ENCODE measurements at places on chromosomes 5 and 9.
A peak's percentile ranks its signal among the peaks of the same experiment; 100 is the strongest.

DNA sequence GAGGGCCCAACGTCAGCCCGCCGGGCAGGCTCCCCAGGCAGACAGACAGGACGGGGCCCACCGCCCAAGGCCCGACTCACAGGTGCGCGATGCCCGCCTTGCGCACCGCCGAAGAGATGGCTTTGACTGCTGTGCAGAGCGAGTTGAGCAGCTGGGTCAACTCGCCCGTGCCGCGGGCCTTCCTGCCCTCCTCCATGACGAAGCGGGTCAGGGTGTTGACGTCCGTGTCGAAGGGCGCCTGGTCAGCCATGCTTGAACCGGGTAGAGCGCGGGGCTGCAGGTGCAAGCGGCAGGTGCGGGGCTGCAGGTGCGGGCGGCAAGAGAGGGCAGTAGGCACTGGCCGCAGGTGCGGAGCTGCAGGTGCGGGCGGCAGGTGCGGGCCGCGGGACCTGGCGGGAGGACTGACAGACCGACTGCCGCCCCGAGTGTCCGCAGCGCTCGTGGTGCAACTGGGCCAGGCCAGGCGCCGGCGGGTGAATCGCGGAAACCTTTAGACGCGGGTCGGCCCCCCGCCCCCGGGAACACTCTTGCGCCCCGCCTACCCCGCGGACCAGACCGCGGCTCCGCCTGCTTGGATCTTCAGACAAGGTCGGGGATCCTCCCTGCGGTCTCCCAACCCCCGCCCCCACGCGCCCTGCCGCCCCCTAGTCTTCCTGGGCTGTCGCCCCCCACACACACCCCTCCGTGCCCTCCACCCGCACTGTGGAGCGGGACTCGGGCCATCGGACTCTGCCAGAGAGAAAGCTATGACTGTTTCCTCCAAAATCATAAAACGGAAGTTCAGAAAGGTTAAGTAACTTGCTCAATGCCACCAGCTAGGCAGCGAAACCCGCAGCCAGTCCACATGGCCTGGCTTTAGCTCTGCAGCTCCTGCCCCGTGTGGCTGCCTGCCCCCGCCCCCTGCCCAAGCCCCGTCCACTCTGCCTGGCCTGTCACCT, at the start of gene FBP1:
FBP1 (minus strand) TSS at position 458 of the 938 bp plus-strand sequence; CDS start at position 250, 208 bp downstream.
- DNase-seq = peak; percentile 54

DNA sequence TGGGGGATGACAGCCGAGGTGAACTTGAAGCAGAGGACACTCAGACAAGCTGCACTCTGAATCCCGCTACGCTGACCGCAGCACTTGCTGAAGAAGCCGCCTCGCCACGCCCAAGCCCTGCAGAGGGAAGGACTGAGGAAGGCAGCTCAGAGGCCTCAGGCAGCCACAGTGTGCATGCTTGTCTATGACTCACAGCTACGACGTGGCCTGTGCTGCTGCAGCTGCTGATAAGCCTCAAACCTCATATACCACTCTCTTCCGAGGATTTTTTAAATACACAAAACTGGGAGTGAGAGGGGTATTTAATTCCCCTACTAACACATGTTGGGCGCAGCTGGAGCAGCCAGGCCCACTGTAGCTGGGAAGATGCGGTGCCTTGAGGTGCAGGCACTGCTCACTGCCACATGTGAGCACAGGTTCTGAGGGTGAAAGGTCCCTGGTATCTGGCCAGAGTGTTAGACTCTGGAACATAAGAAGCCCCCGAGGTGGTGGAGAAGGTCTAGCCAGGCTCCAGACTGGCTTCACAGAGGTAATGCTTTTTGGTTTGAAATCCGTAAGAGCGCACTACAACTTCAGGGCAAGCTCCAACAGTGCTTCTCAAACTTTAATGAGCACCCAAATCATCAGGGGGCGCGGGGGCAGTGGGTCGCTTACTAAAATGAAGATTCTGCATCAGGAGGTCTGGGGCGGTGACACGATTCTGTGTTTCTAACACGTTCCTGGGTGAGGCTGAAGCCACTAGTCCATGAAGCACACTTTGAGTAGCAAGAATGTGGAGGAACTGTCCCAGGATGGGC, 196.8 kb downstream of the AUH start:
- DNase-seq = no peak

DNA sequence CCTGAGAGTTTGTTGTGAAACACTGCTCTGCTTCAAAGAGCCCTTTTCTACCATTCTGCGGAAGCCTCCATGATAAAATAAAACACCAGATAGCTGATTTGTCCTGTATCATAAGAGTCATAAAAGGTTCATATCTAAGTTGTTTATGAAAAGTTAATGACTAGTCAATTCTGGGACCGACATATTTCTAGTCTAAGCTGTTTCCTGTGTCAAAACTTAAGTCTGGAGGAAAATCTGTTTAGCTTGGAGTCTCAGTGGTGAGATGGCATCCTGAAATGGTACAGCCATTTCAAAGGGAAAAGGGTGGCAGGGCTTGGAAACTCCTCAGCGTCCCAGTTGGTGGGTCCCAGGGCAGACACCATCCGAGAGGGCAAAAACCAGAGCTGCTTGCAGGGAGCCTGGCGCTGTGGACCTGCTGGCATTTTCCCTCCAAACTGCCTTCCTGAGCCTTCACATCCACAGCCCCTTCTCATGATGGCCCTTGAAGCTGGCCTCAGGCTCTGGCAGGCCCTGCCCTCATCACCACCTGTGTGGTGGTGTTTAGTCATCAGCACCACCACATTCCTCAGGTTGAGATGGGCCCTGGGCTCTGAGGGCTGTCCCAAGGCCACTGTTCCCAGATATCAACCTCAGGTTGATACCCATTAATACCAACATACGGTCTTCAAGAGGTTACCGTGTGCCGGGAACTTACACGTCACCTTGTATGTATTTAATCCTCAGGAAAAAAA, 184.0 kb downstream of the HSPA4 start:
- DNase-seq = no peak

DNA sequence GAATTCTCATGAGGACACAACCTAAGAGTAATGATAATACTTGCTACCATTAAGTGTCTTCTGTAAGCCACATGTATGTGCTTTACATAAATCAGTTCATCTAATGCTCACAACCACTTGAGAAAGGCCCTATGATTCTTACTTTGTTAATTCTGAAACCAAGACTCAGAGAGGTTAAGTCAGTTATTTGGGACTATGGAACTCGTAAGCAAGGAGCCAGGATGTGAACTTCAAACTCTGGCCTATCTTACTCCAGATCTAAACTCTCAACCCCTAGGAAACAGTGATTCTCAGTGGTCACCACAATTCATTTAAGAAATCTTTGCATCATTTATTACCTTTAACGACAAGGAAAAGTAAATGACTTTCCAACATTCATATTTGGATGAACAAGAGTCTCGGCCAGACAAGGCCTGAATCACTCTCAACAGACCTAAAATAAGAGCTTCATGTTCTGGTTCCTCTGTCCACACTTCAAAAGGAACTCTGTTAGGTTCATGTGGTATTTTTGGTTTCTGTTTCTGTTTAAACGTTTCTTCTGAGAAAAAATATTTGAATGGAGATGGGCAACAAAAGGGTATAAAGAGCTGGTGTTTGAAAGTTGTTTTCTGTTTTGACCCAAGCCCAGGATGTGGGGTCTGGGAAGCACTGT, 104.8 kb downstream of the LPAR1 start:
- peak; percentile 18 for DNase-seq

DNA sequence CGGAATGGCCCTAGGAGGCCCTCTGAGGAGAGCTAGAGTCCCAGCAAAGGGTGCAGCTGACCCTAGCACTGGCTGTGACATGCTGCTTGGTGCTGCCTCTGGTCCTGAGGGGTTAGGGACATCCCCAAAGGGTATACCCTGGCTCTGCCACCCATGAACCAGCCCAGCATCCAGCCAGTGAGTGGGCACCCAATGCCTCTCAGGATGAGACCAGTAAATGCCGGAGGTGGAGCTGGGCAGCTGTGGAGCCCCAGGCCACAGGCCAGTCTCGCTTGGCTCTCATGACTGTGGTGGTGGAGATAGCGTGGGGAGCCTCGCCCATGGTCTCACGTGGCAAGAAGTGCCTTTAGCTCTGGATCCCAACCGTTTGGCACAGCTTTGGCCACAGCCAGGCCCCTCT, 3.7 kb upstream of the CEL start:
- DNase-seq = peak; percentile 17

DNA sequence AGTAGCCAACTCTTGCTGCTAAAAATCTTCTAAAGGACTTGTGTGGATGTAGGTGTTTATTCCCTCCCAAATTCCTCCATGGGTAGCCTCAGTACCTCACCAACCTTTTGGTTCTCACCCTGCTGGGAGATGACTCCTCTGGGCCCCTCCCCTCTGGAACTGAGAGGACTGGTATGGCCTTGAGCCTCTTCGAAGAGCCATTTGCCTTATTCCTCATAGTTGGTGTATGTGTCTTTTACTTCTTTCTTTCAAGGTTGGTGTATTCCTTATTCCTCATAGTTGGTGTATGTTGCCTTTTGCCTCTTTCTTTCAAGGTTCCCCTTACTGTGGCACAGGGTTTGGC, 48.3 kb downstream of the GNAQ start:
- DNase-seq = no peak

- DNase-seq = no peak
Observed at GRCh38 chr9:113524468-113524867, 60.9 kb downstream of the RGS3 start.

DNA sequence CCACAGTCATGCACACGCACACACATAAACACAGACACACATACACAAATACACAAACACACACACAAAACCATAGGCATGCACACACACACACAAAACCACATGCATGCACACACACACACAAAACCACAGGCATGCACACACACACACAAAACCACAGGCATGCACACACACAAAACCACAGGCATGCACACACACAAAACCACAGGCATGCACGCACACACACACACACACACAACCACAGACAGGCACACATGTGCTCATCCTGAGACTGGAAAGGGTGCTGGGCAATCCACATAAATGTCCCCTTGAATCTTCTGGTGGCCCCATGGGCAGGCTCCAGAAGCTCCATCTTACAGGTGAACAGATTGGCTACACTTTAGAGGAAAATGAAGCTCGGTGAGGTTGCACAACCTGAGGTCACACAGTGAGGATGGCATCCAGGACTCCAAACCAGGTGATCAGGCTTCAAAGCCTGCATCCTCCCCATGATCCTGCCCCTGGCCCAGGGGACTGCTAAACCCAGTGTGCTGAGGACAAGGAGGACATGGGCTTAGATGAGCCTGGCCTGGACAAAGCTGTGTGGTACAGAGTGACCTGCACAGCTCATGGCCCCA, 144.8 kb downstream of the GADD45G start:
- no peak for DNase-seq

DNA sequence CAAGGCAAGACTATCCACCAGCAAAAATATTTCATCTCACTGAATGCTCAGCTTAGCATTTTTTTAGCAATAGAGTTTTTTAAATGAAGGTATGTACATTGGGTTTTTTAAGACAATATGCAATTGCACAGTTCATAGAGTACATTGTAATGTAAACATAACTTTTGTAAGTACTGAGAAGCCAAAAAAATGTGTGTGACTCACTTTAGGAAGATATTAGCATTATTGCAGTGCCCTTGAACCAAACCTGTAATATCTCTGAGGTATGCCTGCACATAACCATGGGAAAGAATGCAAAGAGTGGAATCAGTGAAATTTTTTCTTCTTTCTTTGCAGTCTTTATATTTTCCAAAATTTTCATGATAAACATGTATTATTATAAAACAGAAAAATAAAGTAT, 1533.3 kb upstream of the WWC1 start:
- no peak for DNase-seq

GRCh38 chr9:14956208-14956607, 46.0 kb upstream of the FREM1 start:
- DNase-seq = no peak

DNA sequence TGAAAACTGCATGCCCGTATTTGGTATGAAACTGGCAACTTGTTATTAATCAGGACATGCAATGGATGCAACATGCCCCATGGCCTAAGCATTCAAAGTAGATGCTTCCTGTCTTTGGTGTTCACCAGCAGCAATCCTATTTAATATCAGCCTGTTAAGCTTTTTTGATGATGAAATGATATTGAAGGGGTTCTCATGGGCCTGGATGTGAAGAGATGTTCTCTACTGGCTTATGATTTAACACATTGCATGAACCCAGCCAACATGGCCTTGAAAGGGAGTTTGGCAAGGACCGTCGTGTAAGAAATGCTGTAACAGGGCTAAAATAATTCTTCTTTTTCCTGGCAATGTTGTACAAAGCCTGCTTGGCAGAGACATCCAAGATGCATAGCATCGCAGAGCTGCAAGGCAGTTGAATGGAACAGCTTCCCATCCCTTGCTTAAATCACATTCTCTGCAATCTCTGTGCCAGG, 111.2 kb downstream of the SMARCA2 start:
- no peak for DNase-seq

- no peak for DNase-seq
Observed at GRCh38 chr5:58235299-58235698, 224.6 kb downstream of the PLK2 start.

GRCh38 chr5:131530706-131531331, 104.2 kb downstream of the RAPGEF6 start:
- no peak for DNase-seq

DNA sequence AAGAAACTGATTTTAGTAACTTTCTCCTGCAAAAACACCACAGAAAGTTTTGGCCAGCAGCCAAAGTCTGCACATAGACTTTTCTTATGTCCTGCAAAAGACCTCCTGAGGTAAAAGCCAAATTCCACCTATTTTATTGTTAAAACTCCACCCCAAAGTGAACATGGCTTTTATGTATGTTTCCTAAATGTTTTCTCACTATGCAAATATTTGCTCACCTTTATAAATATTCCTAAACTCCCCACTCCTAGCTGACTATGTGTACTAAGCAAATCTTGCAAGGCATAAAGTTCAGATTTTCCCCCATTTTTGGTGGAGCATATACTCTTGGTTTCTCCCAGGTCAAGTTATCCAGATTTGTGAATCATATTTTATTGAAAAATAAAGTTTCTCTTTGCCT, 446.2 kb downstream of the DNAH5 start:
- no peak for DNase-seq

- no peak for DNase-seq
Observed at GRCh38 chr5:125450771-125451170, 704.3 kb upstream of the ZNF608 start.

- no peak for DNase-seq
Observed at GRCh38 chr5:67591491-67591890, 394.9 kb upstream of the CD180 start.

- DNase-seq = no peak
Observed at GRCh38 chr9:70107558-70107957, 63.9 kb downstream of the MAMDC2 start.

- DNase-seq = no peak
Observed at GRCh38 chr5:97658116-97658900, 475.3 kb upstream of the RIOK2 start.

Data from GM13977 (cell line).